Activated CD8-positive, alpha-beta T cell treated with anti-CD3 and anti-CD28 coated beads, Interleukin-2, amount 10 ng/mL, durations not matched to agents 7 days and 5 days (primary cell): ENCODE measurements at places on chromosomes 2 and 18.

DNA sequence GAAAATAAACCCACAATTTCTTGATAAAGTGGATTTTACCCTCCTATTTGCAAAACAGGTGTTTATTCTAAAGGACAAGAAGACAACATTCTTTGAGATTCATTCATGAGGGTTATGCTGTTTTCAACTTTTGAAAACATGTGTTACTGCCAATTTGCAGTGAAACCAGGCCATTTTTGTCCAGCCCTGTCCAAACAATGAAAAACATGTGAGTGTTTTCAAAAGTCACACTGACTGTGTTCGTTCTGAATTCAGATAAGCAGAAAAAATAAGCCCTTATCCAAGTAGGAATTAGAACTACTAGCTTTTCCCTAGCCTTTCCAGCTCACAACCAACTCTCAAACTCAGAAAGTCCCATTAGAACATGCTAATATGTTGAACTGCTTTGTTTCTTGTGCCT, 148.1 kb upstream of the PID1 start:
- DNase-seq, result no peak

DNA sequence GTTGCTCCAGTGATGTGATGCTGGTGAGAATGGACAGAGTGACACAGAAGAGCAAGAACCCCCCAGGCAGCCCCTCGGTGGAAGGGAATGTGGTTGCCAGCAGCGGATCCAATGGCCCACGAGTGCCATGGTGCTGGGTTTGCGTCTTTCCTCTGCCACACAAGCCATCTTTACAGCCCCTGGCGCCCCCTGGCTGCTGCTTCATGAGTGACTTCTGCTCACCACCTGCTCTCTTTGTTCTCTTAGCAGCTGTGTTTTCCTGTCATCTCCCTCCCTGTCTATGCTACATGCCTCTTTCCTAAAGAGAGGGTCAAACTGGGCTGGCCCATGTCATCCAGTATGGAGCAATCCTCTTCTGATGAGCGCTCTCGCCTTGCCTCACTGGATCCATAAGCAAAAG, 300.0 kb upstream of the SMIM21 start:
- DNase-seq, result peak; percentile 41

- DNase-seq, result no peak
Observed at GRCh38 chr2:122412360-122412759, 656.9 kb downstream of the TSN start.

DNA sequence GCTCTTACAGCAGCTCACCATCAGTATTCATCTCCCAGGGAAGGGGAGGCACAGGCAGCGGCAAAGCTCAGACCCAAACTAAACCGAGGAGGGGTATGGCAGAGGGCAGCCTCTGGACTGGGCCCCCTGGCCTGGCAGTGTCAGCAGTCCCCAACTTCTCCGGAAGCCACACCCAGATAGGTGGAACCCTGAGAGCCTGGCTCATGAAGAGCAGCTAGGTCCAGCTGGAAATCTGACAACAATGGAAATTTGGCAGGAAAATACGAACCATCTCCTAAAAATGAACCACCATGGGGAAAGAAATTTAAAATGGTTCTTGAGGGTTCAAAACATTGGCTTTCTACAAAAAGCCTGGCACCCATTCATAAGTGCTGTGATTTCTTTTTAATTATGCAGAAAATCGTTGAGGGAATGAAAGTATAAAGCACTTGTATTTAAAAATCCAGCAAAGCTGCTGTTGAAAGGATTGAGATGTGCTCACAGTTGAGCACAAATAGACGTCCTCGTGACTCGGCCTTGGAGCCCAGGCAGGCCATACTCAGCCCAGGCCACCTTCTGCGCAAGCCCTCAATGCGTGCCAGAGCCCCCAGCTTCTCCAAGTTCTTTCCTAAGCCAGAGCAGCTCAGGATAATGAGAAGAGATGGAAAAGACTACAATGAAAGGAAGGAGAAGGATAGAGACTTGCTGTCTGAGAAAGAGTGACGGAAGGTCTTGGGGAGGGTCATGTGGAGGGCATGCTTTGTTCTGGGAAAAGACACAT, 93.0 kb downstream of the COL6A3 start:
- DNase-seq, result no peak

GRCh38 chr2:207155516-207156444, 10.0 kb downstream of the KLF7 start:
- peak; percentile 27 for DNase-seq

GRCh38 chr18:62730941-62731340, 15.6 kb downstream of the PHLPP1 start:
- no peak for DNase-seq

GRCh38 chr18:59505356-59505755, 146.3 kb upstream of the LMAN1 start:
- DNase-seq, result no peak

DNA sequence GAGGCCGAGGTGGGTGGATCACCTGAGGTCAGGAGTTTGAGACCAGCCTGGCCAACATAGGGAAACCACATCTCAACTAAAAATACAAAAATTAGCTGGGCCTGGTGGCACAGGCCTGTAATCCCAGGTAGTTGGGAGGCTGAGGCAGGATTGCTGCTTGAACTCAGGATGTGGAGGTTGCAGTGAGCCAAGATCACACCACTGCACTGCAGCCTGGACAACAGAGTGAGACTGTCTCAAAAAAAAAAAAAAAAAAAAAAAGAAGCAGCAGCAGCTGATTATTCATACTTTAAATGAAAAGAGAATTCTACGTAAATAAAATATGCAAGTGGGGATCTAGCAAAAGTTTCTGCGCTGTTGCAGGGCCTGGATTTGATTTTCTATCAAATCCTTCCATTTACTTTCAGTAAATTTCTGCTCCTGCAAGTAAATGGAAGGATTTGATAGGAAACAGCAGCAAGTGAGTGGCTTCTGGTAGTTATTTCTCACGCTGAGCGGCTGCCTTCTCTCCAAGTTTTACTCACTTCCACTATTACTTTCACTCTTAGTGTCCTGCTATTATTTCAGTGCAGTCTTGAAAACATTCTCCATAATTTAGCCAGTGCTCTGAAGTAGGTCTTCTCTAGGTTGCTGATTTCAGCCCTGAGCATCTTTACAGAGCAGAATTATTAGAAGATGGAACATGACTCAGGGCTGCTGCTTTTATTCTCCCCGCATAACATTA, 68.4 kb downstream of the SLC16A14 start:
- DNase-seq, result no peak

DNA sequence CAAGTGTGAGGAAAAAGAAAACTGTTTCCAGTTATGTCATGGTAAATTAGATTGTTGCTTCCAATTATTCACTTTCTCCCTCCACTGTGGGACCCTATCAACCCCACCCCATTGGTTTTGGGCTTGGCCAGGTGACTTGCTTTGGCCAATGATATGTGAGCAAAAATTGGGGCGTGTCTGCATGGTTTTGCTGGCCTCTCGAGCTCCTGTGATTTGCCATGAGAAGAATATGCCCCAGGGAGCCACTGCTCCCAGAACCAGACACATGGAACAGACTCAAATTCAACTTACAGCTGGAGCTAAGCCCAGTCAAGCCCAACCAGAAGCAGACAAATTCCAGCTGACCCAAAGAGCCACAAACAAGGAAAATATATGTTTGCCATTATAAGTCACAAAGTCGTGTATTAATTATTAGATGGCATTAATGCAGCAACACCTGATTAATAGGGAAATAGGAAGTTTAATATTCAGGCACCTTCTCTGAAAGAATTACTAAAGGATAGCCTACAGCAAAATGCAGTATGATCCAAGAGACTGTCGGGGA, 248.9 kb downstream of the ANAPC1 start:
- DNase-seq, result peak; percentile 10

DNA sequence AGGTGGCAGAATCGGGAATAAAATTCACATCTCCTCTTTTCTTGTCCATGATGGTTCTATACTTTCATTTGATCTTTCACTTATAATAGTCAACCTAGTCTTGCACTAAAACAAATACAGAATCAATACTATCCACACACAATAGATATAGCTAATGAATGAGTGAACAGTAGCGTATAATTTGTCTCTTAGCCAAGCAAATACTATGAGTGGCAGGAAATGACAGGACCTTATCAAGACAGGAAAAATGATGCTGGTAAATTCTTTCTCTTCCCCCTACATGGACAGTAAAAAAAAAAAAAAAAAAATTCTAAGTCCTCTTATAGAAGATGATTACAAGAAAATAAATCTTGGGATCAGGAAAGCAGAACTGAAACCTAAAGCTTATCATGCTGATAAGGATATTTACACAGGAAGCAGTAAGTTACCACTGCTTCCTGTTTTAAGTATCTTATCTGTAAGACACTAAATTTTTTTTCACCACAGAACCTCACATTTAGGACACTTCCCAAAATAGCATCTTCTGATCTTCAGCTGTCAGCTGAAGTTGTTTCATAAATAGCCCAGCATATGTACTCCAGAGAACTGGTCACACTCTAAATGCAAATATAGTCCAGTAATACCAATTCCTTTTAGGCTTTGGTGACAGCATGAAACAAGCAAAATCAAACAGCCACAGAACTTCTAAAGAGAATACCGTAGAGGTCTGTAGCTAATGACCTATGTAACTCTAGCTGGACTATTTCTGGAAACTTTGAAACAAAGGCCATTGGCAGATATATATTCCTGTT, 27.0 kb downstream of the IRS1 start:
- DNase-seq, result no peak

DNA sequence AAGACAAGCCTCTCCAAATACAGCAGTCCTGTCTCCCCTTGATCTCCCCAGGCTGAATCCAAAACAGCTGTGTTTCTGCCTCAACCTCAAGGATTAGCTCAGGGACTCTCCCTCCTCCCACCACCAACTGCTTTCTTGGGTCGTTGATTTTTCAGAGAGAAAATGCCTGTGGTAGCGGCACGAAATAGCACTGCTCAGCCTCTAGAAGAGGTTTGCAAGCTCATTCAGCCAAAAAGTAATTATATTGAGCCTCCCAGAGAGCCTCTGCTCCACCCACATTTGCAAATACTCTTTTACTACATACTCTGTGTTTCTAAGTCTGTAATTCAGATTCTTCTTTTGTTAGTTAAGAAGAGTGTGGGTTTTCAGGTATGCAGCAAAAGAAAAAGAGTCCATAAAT, 396.4 kb upstream of the TNP1 start:
- DNase-seq, result no peak

GRCh38 chr2:65227020-65227455, 593 bp upstream of the ACTR2 start:
- peak; percentile 47 for DNase-seq

DNA sequence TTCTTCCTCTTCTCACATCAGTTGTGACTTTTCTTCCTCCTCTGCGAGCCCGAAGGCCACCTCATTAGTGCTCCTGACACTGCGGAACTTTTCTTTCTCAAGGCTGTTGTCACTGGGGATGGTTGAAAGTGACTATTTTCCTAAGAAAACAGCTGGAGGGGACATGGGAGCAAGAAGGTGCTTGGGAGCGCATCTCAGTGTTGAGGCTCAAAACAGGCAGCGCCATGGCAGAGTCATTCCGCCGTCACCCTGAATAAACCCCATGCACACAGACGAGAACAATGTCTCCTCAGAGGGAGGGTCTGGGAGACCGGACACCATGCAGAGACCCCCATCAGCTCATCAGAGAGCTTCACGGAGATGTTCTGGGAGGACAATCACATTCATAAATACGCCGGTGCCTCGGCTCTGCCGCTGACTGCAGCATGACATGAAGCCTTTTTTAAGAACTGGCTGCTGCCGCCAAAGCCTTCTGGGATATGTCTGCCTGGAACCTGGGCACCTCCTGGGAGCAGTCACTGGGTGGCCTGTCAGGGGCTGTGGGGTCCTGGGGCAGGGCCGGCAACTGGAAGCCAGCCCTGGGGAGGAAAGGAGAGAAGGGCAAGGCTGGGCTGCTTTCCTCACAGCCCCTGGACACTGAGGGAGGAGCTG, 19.2 kb downstream of the ATOH8 start:
- no peak for DNase-seq

- DNase-seq, result no peak
Observed at GRCh38 chr18:2597639-2598038, 26.3 kb downstream of the NDC80 start.

DNA sequence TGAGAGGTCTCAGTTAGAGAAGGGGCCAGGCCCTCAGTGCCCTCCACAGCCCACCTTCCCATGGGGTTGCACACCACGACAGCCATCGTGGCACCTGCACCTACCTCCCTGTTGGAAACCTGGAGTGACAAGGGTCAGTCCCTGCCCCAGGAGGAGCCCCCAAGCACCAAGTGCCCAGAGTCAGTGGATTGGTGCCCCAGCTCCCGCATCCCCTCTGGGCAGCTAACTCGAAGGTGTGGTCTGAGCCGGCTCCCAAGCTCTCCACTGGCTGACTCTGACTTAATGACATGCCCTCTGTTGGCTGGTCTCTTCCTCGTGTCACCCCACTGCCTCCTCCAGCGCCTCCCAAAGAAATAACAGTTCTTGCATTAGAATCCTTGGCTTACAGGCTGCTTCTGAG, 116.4 kb downstream of the NDUFA10 start:
- DNase-seq, result peak; percentile 4

GRCh38 chr2:220434385-220434784, 807.0 kb downstream of the SLC4A3 start:
- no peak for DNase-seq

- DNase-seq, result no peak
Observed at GRCh38 chr2:44205169-44205568, 36.5 kb downstream of the PPM1B start.

- DNase-seq, result no peak
Observed at GRCh38 chr2:20572221-20572620, 78.7 kb downstream of the HS1BP3 start.

GRCh38 chr2:168107322-168107721, 140.1 kb downstream of the STK39 start:
- DNase-seq, result no peak

DNA sequence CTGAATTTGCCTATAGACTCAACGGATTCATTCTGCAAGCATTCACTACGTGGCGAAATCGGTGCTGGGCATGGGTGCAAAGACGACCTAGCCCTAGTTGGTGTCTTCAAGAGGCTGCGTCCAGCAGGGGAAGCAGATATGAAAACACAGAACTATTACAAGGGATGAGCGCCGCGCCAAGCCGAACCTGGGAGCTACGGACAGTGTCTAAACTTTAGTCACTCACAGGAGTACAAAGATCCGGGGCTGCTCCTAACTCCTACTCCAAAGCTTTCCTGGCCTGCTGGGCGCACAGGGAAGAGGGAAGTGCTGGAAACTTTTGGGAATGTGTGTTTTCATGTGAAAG, 732 bp upstream of the ANXA4 start:
- peak; percentile 43 for DNase-seq

GRCh38 chr2:227509824-227510619, 38.1 kb downstream of the AGFG1 start:
- no peak for DNase-seq

- DNase-seq, result no peak
Observed at GRCh38 chr2:32360416-32360815, 3.6 kb downstream of the BIRC6 start.

GRCh38 chr2:190529486-190530247, 4.9 kb downstream of the NEMP2 start:
- no peak for DNase-seq
